Fibroblast of pulmonary artery (primary cell): ENCODE measurements at places on chromosomes 3 and 15.

DNA sequence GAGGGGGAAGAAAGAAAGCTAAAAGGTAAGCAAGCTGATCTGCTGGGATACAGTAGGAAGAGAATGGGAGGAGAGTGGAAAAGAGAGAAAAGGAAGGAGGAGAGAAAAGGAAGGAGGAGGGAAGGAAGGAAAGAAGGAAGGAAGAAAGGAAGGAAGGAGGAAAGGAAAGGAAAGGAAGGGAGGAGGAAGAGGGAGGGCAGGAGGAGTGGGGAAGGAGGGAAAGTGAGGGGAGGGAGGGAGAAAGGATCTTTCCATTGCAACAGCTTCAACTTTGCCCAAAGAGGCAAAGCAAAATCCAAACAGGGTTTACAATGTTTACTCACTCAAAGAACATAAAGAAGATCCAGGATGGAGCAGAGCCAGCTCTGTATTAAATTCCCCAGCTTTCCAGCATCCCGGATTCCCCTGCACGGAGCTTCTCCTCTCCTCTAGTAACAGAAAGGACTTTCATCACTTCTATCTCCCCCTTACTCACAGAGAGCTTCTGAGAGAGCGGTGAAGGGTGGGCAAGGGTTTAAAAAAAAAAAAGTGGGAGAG is 494.2 kb upstream of the PROK2 start:
- DNase-seq = no peak

- no peak for DNase-seq
Measured at GRCh38 chr3:152120601-152121269, 148.0 kb upstream of the MBNL1 start.

GRCh38 chr15:75924576-75924975 is 20.9 kb downstream of the FBXO22 start:
- DNase-seq = no peak

- no peak for DNase-seq
Measured at GRCh38 chr3:67648229-67648628, 6.2 kb downstream of the SUCLG2 start.

- DNase-seq = no peak
Measured at GRCh38 chr15:43118829-43119228, 13.0 kb upstream of the UBR1 start.

DNA sequence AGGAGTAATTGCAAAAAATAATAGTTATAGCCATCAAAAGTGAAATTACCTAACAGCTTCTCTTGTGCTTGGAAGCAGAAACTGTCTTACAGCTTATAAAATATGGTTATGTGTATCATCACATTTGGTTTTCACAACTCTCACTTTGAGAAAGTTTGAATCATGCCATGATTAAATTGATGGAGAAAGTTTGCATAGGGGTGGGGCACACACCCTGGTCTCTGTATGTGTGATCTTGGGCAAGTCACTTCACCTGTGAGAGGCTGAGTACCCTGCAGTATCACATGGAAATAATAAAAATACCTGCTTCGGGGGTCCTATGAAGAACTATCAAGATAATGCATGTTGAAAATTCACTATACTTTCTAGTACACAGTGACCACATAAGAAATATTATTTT is 471.4 kb downstream of the RAP2B start:
- DNase-seq = no peak

GRCh38 chr3:13013994-13014754 is 59.1 kb downstream of the IQSEC1 start:
- DNase-seq = no peak

GRCh38 chr3:31960793-31961431 is 20.1 kb downstream of the OSBPL10 start:
- DNase-seq = peak; percentile 50

GRCh38 chr3:107216711-107217110 is 160.5 kb upstream of the CCDC54 start:
- peak; percentile 99 for DNase-seq

DNA sequence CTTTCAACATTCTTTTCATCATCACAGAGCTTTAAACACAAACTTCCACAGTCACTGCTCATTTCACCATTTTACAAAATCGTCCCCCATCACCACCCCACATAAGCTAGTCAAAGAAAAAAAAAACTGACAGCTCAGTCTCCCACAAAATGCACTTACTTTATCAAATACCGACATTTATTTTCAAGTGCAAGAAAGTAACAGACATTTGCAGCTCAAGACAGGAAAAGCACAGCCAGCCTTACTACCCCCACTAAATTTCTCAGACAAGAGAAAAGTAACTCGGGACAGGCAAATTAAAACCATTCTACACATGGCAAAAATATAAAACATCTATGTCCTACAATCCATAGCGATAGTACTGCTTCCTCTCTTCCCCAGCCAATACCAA is 402.4 kb downstream of the SHQ1 start:
- no peak for DNase-seq

DNA sequence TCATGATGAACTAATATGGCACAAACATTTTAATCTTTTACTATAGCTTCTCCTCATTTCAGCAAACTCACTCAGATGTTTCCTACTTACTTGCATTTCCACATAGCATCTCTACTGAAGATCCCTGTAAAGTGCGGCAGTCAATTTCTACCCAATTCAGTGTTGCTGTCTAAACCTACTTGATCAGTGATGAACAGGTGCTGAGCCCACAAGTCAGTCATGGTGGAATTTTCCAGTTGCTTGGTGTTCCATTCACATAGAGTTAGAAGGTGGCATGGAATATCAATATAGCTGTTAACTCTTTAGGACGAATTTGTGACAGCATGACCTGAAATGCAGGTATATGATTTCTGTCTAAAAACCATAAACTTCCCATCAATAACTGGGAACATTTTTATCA is 22.7 kb downstream of the MRPL3 start:
- DNase-seq = no peak

DNA sequence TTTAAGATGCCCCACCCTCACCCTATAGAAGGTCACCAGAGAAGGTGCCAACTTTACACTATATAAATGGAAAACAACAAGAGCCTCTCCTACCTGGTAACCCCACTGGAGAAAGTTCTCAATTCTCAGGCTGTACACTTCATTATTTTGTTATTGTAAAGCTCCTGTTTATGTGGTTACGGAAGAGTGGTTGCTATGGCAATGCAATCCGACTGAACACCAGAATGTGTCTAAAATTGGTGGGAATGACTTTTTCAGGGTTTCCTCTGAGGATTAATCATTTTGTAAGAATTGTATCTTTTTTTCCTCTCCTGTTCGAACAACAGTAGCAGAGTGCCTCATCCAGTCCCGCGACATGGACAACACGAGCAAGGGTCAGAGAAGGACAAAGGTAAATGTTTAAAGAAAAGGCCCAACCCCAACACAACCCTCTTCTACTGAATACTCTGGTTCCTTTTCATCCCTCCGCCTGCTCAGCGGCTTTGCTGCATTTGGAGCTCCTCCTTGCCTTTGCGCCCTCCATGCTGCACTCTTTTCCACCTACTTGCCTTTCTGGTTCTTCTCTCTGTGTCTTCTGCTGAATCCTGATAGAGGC is 45.3 kb downstream of the DGKG start:
- no peak for DNase-seq

DNA sequence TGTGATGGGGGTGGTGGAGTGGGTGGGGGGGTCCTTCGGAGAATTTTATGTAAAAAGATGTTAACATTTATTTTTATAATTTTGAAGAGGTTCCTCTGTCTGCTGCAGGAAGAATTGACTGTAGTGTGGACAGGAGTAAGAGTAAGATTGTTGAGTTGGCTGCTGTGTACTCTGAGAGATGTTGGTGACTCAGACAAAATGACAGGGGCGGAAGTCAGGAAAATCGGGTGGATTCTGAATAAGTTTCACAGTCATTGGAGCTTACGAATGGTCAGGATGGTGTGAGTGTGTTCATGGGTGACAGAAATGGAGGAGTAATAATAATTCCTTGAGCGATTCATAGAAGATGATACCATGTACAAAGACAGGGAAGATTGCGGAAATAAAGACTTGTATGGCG is 420.0 kb downstream of the ROBO2 start:
- no peak for DNase-seq

DNA sequence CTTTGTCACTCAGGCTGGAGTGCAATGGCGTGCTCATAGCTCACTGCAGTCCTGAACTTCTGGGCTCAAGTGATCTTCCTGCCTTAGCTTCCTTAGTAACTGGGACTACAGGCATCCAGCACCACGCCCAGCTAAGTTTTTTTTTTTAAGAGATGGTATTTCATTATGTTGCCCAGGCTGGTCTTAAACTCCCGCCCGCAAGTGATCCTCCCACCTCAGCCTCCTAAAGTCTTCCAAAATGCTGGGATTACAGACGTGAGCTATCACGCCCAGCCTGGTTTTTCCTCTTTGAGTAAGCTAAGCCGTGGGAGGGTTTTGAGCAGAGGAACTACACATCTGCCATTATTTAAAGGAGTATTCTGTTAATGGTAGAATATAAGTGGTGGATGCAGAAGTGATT is 7.4 kb upstream of the LRRFIP2 start:
- peak; percentile 52 for DNase-seq

DNA sequence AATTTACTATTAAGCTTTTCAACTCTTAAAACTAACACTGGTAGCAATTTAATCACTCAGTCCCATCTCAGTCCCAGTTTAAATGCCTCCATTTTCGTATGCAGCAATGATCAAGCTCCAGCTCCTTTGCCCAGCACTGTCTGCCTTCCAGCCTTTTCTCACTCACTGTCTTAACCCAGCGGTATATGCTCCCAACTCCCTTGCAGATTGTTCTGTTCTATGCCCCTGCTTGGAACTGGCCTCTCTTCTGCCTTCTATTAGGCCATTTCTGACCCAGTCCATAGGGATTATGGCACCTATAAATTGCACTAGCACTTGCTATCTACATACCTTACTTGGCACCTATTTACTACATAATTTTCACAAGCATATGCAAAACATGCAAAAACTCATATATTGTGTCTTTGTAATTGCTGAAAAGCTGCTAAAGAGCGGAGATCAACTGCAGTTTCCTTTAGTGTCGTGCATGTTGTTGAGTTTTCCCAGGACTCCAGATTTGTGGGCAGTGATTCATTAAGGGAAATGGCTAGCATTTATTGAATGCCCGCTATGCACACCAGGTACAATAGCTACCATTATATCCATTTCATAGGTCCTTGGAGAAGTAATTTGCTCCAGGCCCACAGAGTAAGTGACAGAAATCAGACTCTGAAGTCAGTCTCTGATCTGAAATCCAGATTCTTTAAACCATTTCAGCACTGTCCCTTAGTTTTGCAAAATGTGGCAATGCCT is 24.4 kb downstream of the CRBN start:
- DNase-seq = no peak

DNA sequence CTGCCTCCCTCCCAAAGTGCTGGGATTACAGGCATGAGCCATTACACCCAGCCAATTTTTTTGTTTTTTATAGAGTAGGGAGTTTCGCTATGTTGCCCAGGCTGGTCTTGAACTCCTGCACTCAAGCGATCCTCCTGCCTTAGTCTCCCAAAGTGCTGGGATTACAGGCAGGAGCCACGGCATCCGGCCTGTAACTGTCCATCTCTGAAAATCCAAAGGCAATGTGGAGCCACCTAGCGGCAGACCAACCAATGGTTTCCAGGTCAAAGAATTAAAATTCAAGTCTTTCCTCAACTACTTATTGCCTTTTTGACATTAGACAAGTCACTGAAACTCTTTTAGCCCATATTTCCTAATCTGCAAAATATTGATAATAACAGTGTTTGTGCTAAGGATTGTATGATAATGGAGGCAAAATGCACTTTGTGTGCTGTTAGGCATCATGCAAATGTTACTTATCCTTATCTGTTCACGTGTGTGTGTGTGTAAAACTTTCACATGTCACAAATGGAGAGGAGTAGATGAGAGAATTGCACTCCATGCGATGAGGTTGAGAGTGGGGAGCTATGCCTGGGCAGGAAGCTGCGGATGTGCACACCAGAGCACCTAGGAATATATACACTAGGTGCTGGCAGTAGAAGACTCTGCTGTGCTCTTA is 48.7 kb downstream of the COL8A1 start:
- DNase-seq = peak; percentile 87

- no peak for DNase-seq
Measured at GRCh38 chr15:73751511-73751898, 1.6 kb downstream of the INSYN1 start.

- DNase-seq = no peak
Measured at GRCh38 chr3:33196538-33196937, 22.1 kb downstream of the SUSD5 start.

DNA sequence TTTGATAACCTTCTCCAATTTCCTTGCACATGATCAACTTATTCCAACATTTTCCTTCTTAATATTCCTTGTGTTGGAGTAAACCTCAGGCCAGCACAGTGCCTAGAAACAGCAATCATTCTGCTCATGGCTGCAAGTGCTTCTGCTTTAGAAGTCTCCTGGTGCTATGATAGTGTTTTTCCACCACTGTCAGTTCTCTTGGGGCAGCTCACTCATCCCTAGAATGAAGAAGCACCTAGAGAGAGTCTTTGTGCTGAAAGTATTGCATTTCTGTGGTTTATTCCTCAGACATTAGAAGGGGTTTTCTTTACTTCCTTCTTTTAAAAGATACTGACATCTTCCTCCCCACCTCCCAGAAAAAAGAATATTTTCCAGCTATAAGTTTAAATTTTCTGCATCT is 183.5 kb downstream of the RYR3 start:
- DNase-seq = no peak

DNA sequence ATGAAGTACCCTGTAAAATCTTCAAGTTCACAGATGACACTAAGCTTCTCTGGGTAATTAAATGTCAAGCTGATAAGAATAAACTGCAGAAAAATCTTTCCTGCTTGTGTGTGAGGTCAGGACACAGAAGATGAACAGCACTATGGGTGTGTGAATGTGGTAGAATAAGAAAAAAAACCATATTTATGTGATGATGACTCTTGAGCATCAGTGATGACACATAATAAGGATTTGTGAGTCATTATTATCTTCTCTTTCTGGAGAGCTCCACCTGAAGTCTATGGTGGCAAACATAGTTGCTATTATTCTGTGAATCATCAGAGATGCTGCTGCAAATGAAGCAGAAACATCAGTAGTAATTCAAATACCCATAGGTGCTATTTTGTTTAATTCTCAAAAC is 422.4 kb downstream of the DIPK2A start:
- no peak for DNase-seq

GRCh38 chr3:196111939-196112386 is 30.1 kb upstream of the TFRC start:
- no peak for DNase-seq

GRCh38 chr3:174016186-174016585 is 618.6 kb downstream of the NLGN1 start:
- peak; percentile 50 for DNase-seq

DNA sequence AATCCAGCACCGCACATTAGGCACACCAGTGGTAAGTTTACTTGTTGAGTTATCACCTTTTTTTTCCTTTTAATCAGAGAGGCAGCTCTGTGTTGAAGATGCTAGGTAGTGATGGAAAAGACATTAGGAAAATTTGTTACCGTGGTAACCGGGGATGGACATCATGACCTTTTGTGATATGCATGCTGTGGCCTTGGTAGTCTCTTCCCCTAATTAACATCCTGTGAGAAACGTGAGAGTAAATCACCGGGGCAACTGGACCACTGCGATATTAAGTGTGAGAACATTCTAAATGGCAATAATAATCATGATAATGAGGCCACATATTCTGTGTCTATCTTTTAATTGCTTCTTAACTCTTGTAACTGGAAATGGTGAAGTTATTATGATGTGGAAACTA is 362.0 kb downstream of the CACNA2D3 start:
- no peak for DNase-seq
